ENCODE measurements at places on chromosomes 5 and 9.

- no peak for DNase-seq
These were observed 1.2 kb downstream of the PPARGC1B start for GRCh38 chr5:149731332-149731616.

DNA sequence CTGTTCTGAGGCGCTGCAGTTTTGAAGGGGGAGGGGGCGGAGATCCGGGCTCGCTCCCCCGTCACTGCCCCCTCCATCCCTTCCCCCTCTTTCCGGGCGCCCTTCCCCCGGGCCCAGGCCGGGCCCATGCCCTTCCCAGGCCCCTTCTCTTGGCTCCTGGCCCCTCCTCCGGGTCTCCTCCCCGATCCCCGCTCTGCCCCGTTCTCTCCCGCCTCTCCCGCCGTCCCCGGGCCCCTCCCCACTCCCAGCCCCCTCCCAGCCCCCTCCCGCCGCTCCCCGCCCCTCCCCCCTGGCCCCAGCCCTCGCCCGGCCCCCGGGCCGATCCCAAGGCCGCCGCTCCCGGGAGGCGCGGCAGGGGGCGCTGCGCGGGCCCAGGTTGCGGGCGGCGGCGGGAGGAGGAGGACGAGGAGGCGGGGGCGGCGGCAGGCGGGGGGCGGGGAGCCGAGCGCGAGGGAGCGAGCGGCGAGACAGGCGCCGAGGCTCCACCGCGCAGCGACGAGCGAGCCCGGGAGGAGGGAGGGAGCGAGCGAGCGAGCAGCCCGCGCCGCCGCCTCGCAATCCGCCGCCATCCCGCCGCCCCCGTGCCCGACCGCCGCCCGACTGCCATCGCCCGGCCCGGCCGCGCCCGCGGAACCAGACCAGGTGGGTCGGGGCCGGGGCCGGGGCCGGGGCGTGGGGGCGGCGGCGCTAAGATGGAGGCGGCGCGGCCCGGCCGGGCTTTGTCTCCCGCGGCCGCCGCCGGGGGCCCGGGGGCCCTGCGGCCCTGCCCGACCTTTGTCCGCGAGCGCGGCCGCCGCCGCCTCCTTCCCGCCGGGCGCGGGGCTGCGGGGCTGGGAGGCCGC, at the start of gene PRRC2B:
Gene PRRC2B, plus strand, starts transcription at position 465 of the 842 bp plus-strand sequence. CDS start 36,059 bp downstream, outside the sequence.
- DNase-seq = peak; percentile 71

DNA sequence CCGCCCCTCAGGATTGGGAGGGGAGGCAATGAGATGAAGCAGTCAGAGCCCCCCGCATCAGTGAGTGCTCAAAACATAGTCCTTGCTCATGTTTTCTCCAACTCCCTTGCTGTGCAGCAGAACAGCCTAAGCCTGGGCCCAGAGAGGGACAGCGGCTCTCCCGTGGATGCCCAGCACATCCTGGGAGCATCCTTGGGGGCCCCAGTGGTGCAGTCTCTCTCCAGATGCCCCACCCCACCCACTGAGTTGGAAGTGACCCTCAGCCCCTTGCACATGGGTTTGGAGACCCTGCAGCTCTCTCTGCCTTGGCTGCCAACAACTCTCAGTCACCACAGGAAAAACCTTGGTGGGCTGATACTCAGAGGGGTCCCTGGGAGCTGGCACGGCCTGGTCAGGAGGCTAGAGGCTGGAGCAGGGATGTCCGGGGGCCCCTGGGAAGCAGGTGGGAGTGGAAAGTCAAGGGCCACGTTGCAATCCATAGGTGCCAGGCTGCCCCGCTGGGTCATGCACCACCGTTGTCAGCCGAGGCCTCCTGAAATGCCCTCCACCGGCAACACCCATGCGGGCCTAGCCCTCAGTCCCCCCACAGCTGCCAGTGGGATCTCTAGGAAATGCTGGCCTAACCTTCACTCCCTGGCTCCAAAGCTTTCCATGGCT, 242.5 kb downstream of the PBX3 start:
- DNase-seq = no peak

- DNase-seq = no peak
These were observed 138.3 kb upstream of the DMAC1 start for GRCh38 chr9:7937761-7938491.
